ENCODE measurements at places on chromosomes 11 and 22. TPM values are rescaled to one million over a fixed set of nuclear protein-coding genes. Genes with fewer than 3 reads are reported as not detected.

Gene CENPM
- 45.4 TPM for total RNA-seq

DNA sequence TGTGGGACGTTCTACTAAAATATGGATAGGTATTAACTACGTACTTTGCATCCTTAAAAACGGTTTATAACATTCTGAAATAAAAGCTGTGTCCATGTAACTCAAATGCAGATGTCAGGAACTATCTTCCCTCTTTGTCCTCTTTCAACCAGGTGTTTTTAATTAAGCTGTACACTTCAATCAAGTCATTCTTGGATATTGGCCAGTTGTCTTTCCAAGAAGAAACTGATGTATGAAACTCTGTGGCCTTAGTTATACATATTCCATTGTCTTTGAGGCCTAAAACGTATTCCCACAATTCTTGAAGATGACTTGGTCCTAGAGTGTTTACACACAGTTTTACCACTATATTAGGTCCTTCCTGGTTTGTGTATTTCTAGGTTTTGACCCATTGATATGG, 249.0 kb upstream of the CNTN5 start:
- H3K27ac ChIP-seq = no peak overlapping the region
- no peaks in the 10 kb centered on the region for H3K36me3 ChIP-seq
- H3K4me1 ChIP-seq = no peaks in the 10 kb centered on the region
- H3K4me3 ChIP-seq = no peak overlapping the region
- DNase-seq = no peak
- H3K27me3 ChIP-seq = no peaks in the 10 kb centered on the region

- H3K4me1 ChIP-seq = no peaks in the 10 kb centered on the region
- no peak for DNase-seq
- no peaks in the 10 kb centered on the region for H3K27me3 ChIP-seq
- no peaks in the 10 kb centered on the region for H3K36me3 ChIP-seq
These were observed 19.1 kb downstream of the ARHGAP42 start for GRCh38 chr11:100706179-100706578.

DNA sequence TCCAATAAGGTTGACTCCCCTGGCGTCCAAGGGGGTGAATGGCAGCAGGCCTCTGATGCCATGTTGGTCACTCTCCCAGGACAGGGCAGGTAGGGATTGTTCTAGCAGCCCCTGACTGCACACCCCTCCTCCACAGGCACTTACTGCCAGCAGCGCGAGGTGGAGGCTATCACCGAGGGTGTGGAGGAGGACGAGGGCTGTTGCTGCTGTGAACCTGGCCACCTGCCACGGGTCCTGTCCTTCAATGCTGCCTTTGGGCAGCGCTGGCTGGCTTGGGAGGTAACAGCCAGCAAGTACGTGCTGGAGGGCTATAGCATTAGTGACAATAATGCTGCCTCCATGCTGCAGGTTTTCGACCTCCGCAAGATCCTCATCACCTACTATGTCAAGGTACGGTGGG, 7.7 kb upstream of the SIPA1 start:
- DNase-seq = no peak
- H3K27me3 ChIP-seq = no peaks in the 10 kb centered on the region
- no peak overlapping the region for H3K27ac ChIP-seq
- no peak overlapping the region for H3K4me3 ChIP-seq

GRCh38 chr22:19090586-19091127, 31.6 kb downstream of the DGCR2 start:
- DNase-seq = no peak
- peaks cover 6% of the 10 kb centered on the region for H3K4me1 ChIP-seq
- no peak overlapping the region for H3K4me3 ChIP-seq

DNA sequence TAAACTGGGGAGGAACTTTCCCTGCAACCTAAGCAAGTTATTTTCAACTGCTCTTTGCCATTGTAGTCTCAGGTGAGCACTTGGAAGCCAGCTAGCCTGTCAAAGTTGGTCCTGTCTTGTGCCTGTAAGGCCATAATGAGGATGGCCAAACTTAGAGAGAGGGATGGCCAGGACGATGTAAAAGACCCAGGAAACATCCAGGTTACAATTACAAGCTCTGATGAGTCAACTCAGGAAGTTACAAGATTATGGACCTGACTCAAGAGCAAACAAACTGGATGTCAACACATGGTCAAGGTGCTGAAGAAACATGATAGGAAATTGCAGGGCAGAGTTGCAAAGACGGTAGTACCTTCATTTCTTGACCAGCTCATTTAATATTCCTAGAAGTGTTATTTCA, 1.6 kb downstream of the GTPBP1 start:
- peak overlapping the region; percentile 94 for H3K4me3 ChIP-seq
- no peak for DNase-seq

DNA sequence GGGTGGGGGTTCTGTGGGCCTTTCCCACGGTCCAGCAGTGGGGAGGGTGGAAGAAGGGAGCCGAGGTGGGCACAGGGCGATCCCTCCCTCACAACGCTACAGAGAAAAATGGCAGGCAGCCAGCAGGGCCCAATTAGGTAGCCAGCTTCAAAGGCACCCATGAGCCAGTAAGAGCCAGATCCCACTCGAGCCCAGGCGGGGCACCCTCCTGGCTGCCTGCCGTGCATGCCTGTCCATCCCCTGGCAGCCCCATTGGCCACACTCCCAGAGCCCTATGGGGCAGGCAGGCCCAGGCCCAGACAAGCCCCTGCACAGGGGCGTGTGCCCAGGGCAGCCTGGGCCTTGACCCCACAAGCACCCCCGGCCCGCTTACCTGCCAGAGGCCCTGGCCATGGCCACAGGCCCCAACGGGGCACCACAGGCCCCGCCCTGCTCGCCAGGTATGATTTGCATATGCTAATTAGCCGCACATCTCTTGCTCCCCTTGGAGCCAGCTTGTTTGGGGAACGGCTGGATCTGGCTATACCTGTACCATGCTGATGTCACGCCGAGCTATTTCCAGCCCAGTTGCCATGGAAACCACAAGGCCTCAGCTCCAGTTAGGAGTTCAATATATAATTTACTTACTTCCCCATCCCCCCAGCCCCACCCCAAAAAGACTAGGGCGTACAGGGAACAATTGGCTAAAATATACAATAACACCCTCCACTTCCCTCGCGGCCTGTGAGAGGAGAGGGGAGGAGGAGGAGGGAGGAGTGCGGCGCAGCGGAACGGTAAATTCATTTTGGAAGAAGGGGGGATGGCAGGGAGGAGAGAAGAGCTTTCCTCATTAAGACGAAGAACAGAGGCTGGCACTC, 47.5 kb upstream of the TCF20 start:
- peaks cover 2% of the 10 kb centered on the region for H3K27me3 ChIP-seq
- H3K4me3 ChIP-seq = no peak overlapping the region
- peaks cover 28% of the 10 kb centered on the region for H3K4me1 ChIP-seq
- peak overlapping the region; percentile 42 for H3K27ac ChIP-seq
- DNase-seq = no peak

- no peak overlapping the region for H3K27ac ChIP-seq
- no peaks in the 10 kb centered on the region for H3K27me3 ChIP-seq
- H3K4me1 ChIP-seq = no peaks in the 10 kb centered on the region
These were observed 562.1 kb downstream of the TBC1D22A start for GRCh38 chr22:47324435-47324990.

- peaks cover 14% of the 10 kb centered on the region for H3K27me3 ChIP-seq
- no peaks in the 10 kb centered on the region for H3K4me1 ChIP-seq
- no peak for DNase-seq
- H3K27ac ChIP-seq = no peak overlapping the region
- H3K4me3 ChIP-seq = no peak overlapping the region
These were observed 14.0 kb downstream of the DDX25 start for GRCh38 chr11:125918140-125918840.

Gene PRCP
- total RNA-seq = 25.6 TPM

GRCh38 chr11:64233913-64234586, at the start of gene VEGFB:
Gene VEGFB, plus strand, starts transcription at chr11:64234584. Its CDS starts 250 bp downstream, at chr11:64234834.
- H3K36me3 ChIP-seq = peaks cover 16% of the 10 kb centered on the region
- peak within 1 kb of the TSS; percentile 83 for H3K27ac ChIP-seq
- H3K4me1 ChIP-seq = peaks cover 31% of the 10 kb centered on the region
- peak within 1 kb of the TSS; percentile 93 for H3K4me3 ChIP-seq
- no peaks in the 10 kb centered on the region for H3K27me3 ChIP-seq
- DNase-seq = peak; percentile 85

Measured in activated naive CD8-positive, alpha-beta T cell treated with anti-CD3 and anti-CD28 coated beads, Interleukin-2, amount 10 ng/mL, durations not matched to agents 7 days and 5 days (primary cell).